Karpas-422 (cell line): ENCODE measurements at places on chromosomes 16 and 17.

DNA sequence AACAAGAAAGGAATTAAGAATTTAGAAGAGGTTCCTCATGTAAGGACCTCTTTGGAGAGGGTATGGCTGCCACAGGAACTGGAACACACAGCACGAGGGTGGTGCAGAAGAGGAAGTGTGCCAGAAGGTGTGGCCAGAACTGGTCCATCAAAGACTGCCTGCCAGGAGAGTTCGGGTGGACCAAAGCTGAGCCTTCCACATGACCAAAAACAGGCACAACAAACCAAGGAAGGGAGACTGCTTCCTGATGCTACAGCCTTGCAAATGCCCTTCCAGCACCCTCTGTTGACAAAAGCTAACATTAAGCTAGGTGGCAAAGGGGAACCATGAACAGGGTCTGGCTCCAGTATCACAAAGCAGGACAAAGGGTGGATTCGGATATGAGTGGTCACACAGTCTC lies 125.8 kb upstream of the TMEM97 start:
- no peak for DNase-seq

DNA sequence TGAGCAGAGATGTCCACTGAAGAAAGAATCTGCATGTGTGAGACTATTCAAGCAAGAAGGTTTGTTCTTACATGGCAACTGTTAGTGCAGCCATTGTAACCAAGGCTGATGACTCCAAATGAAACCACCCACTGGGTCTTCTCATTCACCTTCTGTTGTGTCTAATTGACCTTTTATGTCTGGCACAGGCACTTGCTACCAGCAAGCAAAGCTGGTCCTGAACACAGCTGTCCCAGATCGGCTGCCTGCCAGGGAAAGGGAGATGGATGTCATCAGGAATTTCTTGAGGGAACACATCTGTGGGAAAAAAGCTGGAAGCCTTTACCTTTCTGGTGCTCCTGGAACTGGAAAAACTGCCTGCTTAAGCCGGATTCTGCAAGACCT lies 3.6 kb downstream of the CDC6 start:
- DNase-seq, result no peak

GRCh38 chr17:2304931-2305330 lies 1.2 kb downstream of the SRR start:
- DNase-seq, result no peak

GRCh38 chr17:66930933-66931332 lies 33.6 kb upstream of the CACNG4 start:
- peak; percentile 69 for DNase-seq
